Caco-2 (cell line): ENCODE measurements at places on chromosomes 1 and 21. TPM values are rescaled to one million over a fixed set of nuclear protein-coding genes. Genes with fewer than 3 reads are reported as not detected.

Gene CDK18
- total RNA-seq: 17.0 and 18.5 TPM in 2 replicates

Gene CLCNKA
- 0.46 TPM in 1 of 2 replicates, not detected in the other for total RNA-seq

Gene FAM110D
- total RNA-seq: 0.12 and 0.16 TPM in 2 replicates

Gene TCP10L
- total RNA-seq: 0.19 TPM in 1 of 2 replicates, not detected in the other

Gene KCNT2
- not detected in 2 replicates for total RNA-seq

Gene IL12RB2
- 0.54 and 0.56 TPM in 2 replicates for total RNA-seq

Gene UBL4B
- not detected in 2 replicates for total RNA-seq

Gene SMIM11
- 1.3 and 17.2 TPM in 2 replicates for total RNA-seq

Gene CFAP57
- total RNA-seq: 0.23 and 0.35 TPM in 2 replicates

Gene STIL
- total RNA-seq: 25.9 and 26.4 TPM in 2 replicates

Gene PROK1
- total RNA-seq: not detected in 2 replicates

Gene TXNDC12
- 54.3 and 61.1 TPM in 2 replicates for total RNA-seq

Gene FCRL1
- not detected in 2 replicates for total RNA-seq

Gene PTGER3
- not detected in 2 replicates for total RNA-seq

Gene KANK4
- total RNA-seq: 18.9 and 21.5 TPM in 2 replicates

Gene RIMKLA
- total RNA-seq: 10.6 and 12.4 TPM in 2 replicates

Gene SPRR2A
- not detected in 2 replicates for total RNA-seq

Gene CACNA1S
- total RNA-seq: 0.07 TPM in 2 replicates

Gene DHCR24
- 433 and 522 TPM in 2 replicates for total RNA-seq

Gene DLGAP3
- 0.16 and 0.42 TPM in 2 replicates for total RNA-seq

Gene VANGL2
- total RNA-seq: 3.2 and 3.4 TPM in 2 replicates

Gene OSCP1
- 0.51 and 0.91 TPM in 2 replicates for total RNA-seq

Gene IQCC
- 3.4 and 3.5 TPM in 2 replicates for total RNA-seq

Gene RPL11
- total RNA-seq: 1,040 and 1,063 TPM in 2 replicates

Gene CR1L
- not detected in 2 replicates for total RNA-seq

Gene TNFRSF8
- total RNA-seq: not detected in 2 replicates

Gene GJA4
- total RNA-seq: not detected in 2 replicates

Gene OR10Z1
- not detected in 2 replicates for total RNA-seq

Gene CAMK1G
- not detected in 2 replicates for total RNA-seq

Gene TMEM82
- total RNA-seq: 2.7 and 3.5 TPM in 2 replicates

Gene CD84
- total RNA-seq: not detected in 2 replicates

Gene RGS8
- not detected in 2 replicates for total RNA-seq

Gene CAMSAP2
- total RNA-seq: 23.4 and 24.4 TPM in 2 replicates

Gene KIF1B
- total RNA-seq: 41.1 and 43.6 TPM in 2 replicates

Gene CD101
- 0.16 and 0.86 TPM in 2 replicates for total RNA-seq

Gene ESPN
- total RNA-seq: 14.9 and 16.3 TPM in 2 replicates

Gene UTS2
- 10.8 and 15.0 TPM in 2 replicates for total RNA-seq

Gene SLAMF9
- total RNA-seq: 0.36 TPM in 1 of 2 replicates, not detected in the other

Gene PTAFR
- 0.12 and 0.32 TPM in 2 replicates for total RNA-seq

Gene ETV3L
- total RNA-seq: not detected in 2 replicates

Gene SPRR1B
- not detected in 2 replicates for total RNA-seq

Gene RCSD1
- total RNA-seq: not detected in 2 replicates

Gene CDCA8
- total RNA-seq: 35.4 and 37.0 TPM in 2 replicates

Gene SYPL2
- total RNA-seq: 0.32 and 0.45 TPM in 2 replicates

Gene MROH9
- not detected in 2 replicates for total RNA-seq
